ENCODE measurements at places on chromosomes 4 and X. TPM values are rescaled to one million over a fixed set of nuclear protein-coding genes. Genes with fewer than 3 reads are reported as not detected.

GRCh38 chr4:112058433-112058832 lies 86.8 kb upstream of the FAM241A start:
- DNase-seq: no peak

DNA sequence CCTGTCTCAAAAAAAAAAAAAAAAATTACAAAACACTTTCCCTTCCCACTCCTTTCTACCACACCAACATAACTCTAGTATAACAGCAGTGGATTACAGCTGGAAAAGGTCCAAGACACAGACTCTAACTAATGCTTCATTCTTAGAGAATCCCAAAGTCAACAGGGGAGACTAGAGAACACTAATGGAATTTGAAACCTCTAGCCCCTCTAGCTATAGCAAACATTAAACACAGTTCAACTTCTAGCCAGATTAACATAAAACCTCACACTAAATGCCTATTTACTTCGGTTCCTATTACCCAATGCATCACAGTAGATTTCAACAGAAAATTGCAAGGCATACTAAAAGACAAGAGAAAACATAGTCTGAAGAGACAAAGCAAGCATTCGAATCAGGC lies 10.5 kb upstream of the DHX15 start:
- DNase-seq: no peak

- DNase-seq: no peak
These were observed 110.8 kb upstream of the TEX13A start for GRCh38 chrX:105331244-105331643.

The BEND2 gene
- not detected for total RNA-seq

- no peak for DNase-seq
These were observed 68.7 kb downstream of the PAK3 start for GRCh38 chrX:111164728-111165127.

The GLRA3 gene
- not detected for total RNA-seq

DNA sequence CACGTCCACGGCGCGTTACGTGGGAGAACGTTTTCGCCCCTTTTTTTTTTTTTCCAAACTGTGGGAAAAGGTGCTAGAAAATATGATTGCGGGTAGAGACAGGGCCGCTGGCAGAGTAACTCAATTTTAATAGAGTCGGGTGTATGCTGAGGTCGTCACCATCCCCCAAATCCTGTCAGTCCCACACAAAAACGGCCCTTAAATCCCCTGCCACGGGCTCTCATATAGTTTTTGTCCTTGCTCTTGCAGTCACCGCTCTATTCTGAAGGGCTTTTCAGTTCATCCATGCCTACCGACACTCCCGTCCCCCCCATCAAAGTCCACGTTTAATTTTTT lies 796 bp upstream of the MED14 start:
- no peak for DNase-seq

The NKX3-2 gene
- under 0.01 TPM for total RNA-seq

DNA sequence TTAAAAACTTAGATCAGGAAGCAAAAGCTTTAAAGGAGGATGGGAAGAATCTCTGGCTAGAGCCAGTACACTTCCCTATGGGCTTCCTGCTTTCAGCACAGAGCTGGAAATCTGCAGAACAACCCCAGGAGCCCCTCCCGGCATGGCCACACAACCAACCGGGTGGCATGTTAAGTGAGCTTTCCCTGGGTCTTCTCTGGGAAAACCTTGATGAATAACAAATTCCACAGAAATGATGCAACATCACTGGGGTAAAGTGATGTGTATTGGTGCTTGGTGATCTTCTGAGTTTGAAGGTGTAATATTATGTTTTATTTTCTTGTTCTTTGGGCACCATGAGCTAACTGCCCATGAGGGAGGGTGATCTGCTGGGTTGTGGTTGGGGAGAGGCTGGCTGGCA lies 22.1 kb downstream of the NHS start:
- DNase-seq: no peak

DNA sequence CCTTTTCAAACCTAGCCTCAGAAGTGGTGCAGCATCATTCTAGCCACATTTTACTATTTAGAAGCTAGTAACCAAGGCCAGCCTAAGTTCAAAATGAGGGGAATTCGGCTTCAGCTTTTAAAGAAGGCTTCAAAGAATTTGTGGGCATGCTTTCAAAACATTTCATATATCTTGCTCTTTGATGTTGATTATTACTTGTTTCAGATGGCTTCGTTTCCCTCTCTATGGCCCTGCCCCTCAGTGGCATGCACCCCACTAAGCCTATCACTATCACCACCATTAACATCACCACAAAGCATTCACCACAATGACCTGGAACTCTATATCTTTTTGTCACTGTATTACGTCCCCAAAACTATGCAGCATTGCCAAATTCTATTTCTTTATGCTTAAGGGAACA lies 51.2 kb upstream of the FAM47B start:
- no peak for DNase-seq

The TIGD4 gene
- total RNA-seq: 0.13 TPM

The TCEAL3 gene
- total RNA-seq: 4.6 TPM

The TBC1D8B gene
- 2.4 TPM for total RNA-seq

DNA sequence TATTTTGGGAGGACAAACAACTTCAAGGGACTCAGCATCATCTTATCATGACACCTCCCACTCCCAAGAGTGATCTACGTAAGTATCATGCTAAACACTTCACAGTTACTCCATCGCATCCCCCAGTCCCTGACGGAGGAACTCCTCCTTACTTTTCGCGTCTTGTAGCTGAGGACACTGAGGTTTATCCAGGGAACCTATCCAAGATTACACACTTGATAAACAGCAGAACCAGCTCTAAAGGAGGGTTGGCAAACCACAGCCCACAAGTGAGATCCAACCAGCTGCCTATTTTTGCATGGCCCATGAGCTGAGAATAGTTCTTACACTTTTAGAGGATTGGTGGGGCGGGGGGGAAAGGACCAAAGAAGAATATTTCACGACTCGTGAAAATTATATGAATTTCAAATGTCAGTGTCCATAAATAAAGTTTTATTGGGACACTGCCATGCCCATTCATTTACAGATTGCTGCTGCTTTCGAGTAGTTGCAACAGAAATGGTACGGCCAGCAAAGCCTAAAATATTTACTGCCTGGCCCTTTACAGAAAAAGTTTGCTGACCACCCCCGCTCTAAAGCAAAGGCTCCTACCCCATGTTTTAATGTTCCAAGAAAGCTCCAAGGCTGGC lies 47.8 kb downstream of the SEPSECS start:
- DNase-seq: no peak

- peak; percentile 28 for DNase-seq
These were observed 3.9 kb upstream of the SYN1 start for GRCh38 chrX:47623540-47624027.

- DNase-seq: peak; percentile 34
These were observed 224.2 kb downstream of the RCHY1 start for GRCh38 chr4:75289914-75290582.

GRCh38 chr4:151426513-151426912 lies 17.5 kb downstream of the FHIP1A start:
- no peak for DNase-seq

- no peak for DNase-seq
These were observed 48.9 kb downstream of the JADE3 start for GRCh38 chrX:46961097-46961496.

GRCh38 chr4:61173799-61174198 lies 26.3 kb upstream of the ADGRL3 start:
- no peak for DNase-seq

DNA sequence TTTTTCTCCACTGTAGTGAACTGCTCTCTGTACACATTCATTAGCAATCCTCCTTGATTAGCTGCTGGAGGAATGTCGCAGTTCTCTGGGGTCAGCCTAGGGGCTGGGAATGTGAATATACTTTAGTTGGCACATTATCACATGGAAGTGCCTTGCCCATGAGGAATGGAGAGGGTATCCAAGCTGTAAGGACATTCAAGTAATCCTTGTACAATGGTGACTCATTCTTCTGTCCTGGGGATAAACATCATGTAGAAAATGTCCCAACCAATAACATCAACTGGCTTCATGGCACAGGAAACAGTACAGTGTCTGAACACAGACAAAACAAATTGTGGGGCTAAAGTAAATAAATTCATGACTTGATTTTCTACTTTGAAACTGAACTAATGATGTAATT lies 147.1 kb downstream of the GLRA2 start:
- no peak for DNase-seq

- no peak for DNase-seq
These were observed 82.8 kb downstream of the PDGFC start for GRCh38 chr4:156888762-156889161.

The CT45A10 gene
- total RNA-seq: not detected

GRCh38 chr4:38190717-38191178 lies 230.6 kb downstream of the PTTG2 start:
- peak; percentile 83 for DNase-seq

The DDIT4L gene
- total RNA-seq: 2.0 TPM

DNA sequence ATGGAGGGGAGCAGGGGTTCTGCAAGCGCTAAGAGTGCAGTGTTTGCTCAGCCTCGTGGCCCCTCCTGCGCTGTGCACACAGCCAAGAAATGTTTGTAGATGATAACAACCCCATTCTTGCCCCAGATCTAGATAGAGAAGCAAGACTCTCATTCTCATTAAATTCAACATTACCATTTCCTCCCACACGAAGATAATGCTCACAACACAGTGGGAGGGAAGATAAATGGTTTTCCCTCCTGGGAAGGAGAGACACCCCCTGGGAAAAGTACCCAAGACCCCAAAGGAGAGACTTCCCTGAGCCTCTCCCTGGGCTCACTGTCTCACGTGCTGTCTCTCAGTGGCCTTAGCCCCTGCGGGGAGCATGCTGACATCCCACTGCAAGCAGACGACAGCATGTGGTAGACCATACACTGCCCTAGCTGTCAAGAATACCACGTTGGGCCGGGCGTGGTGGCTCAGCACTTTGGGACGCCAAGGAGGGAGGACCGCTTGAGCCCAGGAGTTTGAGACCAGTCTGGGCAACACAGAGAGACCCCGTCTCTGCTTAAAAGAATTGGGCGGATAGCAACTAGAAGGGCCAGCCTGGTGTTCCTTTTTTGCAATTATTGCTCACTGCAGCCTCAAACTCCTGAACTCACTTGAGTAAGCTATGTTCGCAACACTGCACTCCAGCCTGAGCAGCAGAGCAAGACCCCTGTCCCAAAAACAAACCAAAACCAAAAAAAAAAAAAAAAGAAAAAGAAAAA lies 34.9 kb upstream of the IQSEC2 start:
- no peak for DNase-seq

DNA sequence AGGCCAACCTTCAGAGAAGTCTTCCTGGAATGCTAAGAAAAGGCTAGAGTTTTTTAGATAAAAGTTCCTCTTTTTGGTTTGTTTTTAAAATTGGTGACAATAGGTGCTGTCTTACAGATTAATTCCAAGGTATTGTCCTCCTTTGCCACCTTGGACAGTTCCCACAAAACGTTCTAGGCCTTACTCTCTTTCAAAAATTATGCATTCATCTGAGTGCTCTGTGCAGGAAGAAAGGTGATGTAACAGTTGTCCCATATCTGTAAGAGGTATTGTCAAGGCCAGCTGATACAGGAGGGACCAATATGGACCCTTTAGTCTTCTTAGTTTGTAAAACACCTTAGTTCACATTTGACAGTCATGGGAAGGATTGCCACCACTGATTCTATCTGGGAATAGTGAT lies 15.9 kb upstream of the CXCL5 start:
- DNase-seq: no peak

GRCh38 chr4:16573206-16573605 lies 325.2 kb downstream of the LDB2 start:
- DNase-seq: no peak

The NDNF gene
- total RNA-seq: 1.8 TPM

- no peak for DNase-seq
These were observed 170.9 kb upstream of the PCDH18 start for GRCh38 chr4:137703195-137703594.

DNA sequence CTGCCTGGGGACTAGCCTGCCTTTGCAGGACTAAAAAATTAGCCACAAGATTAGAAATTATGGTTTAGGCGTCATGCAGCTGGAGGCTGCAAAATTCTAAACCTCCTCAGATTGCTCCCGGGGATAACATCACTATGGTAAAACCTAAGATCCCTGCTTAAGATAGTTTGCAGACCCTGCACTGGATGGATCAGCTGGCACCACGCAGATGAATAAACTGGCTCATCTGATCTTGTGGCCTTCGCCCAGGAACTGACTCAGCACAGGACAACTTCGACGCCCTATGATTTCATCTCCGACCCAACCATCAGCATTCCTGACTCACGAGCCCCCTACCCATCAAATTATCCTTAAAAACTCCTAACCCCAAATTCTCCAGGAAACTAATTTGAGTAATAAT lies 482.4 kb downstream of the SPRY1 start:
- no peak for DNase-seq

The PNMA6F gene
- not detected for total RNA-seq

DNA sequence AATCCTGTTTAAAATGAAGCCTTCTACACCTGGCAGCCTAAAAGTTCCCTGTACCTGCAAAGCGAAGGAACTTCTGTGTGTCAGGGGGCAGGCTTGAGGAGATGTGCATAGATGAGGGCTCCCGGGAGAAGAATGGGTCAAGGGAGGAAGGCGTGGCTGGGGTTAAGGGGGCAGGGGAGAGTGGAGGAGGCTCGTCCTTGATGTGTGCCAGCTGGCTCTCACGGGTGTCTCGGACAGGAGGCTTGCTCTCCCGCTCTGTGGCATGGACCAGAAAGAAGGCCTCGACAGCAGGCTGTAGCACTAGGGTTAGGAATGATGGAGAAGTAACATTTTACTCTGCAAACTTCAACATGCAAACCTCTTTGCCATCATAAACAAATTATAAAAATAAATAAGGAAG lies 104.6 kb upstream of the HSD17B10 start:
- no peak for DNase-seq

GRCh38 chr4:82773057-82773456 lies 25.5 kb downstream of the SCD5 start:
- DNase-seq: no peak

DNA sequence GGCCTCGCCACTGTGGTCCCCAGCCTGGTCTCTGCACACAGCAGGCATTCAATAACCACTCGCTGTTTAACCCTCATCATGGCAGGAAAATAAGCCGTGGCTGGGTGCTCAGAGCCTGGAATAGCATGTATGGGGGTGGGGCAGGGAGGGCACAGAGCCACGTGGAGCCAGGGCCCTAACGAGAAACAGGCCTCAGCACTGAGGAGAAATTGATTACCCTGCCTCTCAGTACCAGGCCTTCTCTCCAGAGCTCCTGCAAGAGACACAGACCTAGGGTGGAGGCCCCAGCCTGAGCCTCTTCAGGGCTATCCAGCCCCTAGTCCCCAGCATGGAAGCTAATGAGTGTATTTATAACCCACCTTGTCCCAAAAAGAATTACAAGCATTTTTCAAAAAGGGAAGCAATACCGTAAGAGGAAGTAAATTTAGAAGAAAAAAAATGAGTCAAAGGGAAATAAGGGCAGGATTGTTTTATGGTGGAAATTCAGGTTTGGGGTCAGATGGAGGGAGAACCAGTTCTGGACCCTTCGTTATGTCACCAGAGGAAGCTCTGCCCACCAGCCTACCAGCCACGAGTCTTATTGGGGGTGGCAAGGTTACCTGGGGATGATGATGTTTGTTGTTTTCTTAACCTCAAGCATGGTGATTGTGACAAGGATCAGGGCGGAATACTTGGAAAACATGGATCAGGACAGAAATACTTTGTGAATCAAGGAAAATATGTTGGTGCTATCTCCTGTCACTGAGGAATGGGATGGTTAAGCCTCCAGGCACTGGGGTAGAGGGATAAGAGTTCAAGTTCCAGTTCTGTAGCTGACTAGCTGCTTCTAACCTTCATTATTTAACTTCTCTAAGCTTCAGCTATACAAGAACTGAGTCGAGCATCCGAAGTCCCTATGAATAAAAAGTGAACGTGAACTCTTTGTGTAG lies 101.9 kb upstream of the RBPJ start:
- DNase-seq: no peak

The STPG2 gene
- total RNA-seq: not detected
